H54 (cell line): ENCODE measurements at places on chromosomes 6 and 20.

- DNase-seq = no peak
Measured at GRCh38 chr6:148427333-148427732, 84.7 kb downstream of the SASH1 start.

GRCh38 chr6:624979-625378, 31.9 kb downstream of the HUS1B start:
- no peak for DNase-seq

DNA sequence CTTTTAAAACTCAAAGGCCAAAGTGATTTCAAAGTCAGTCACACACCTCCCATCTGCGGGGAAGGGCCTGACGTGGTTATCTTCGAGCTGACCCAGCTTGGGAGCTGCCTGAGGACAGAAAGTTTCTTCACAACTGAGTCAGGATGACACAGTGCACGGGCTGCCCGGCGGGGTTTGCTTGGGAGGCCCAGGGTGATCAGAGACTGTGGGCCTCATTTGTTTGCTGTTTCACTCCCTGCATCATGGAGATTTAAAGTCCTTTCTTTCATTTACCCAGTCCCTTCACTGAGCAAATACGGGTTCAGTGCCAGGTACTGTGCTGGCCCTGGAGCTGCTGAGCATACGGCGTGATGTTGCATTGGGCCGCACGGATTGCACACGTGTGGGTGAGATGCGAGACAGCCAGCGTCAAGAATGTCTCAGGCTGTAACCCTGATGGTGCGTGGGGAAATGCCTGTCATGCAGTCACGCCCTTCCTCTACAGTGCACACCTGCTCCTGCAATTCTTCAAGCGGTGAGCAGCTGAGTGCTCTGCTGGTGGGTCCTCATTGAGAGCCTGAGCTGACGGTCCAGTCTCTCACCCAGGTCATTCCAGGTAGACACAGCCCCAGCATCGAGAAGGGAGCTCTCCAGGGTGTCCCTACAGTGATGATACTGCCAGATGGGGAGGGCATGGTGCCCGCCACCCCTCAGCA, 82.7 kb upstream of the PMEPA1 start:
- DNase-seq = no peak

DNA sequence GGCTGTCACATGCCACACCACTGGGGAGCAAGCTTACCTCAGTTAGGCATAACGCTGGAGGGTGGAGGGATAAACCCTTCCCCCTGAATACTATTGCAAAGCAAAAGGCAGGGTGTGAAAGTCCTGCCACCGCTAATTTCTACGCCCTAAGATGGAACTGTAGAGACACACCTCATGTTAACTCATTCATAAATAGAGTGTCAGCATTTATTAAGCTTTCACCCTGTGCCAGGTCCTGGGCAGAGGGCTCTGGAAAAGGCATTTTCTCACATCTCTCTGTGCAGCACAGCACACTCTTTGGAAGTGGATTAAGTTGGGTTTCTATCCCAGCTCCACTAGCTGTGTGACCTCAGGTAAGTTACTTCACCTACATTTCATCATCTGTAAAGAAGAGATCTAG, 21.8 kb downstream of the TMEM14B start:
- no peak for DNase-seq

- no peak for DNase-seq
Measured at GRCh38 chr20:63328026-63328700, 33.0 kb downstream of the CHRNA4 start.

DNA sequence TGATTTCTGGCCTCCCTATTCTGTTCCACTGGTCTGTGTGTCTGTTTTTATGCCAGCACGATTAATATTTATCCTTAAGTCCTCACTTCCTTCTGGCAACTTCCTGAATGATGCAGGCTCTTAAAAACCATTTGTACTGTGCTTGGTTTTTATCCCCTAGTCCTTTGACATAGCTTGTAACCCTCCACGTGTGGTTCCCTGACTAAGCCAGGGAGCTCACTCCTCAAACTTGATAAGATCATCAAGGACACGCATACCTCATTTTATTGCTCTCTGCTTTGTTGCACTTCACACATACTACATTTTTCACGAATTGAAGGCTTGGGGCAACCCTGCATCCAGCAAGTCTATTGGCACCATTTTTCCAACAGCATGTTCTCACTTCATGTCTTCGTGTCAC, 166.4 kb upstream of the UST start:
- DNase-seq = no peak

GRCh38 chr6:118489990-118490389, 58.1 kb upstream of the PLN start:
- no peak for DNase-seq

DNA sequence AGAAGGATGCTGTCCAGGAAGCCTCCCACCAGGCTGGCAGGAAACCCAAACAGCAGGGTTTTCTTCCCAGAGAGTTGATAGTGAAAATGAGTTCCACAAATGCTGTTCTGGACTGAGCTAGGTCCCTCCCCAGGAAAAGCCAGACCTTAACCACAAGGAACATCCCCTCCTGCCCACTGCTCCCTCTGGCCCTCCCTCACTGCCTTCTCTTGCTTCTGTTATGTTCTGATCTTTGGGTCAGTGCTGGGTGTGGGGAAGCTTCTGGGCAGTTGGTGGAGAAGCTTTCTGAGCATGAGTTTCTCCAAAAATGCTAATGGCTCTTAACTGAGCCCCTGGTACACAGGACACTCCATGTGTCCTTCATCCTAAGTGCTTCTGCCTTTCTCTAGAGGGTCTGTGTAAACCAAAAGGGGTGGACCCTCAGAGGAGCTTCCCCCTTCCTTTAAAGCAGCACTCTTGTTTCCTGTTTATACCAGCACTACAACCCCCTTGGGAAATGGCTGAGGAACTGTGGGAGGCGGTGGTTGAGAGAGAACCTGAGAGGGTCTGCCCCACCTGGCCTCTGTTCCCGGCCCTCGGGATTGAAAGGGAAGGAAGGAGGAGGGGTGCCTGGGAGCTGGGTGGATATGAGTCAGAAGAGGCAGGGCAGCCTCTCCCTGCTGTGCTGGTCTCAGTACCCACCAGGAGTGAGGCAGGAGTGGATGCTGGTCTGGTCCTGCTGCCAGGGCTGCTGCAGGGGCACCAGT, 42.0 kb downstream of the CDS2 start:
- peak; percentile 77 for DNase-seq

DNA sequence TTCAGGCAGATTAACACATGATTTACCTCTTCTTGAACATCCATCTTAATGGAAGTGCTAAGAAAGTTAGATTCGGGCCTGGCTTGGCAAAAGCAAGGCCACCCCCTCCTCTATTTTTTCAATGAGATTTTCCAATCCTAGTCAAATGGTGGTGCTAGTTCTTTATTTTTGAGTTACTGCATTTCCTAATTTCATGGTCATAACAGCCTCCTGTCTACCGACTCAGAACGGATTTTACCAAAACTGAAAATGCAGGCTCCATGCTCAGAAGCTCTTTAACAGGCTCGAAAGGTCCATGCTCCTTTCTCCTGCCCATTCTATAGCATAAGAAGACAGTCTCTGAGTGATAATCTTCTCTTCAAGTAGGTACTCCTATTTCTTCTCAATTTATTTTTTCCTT, 117.2 kb upstream of the ESR1 start:
- DNase-seq = no peak

- DNase-seq = no peak
Measured at GRCh38 chr6:87070741-87071140, 24.2 kb downstream of the CGA start.

DNA sequence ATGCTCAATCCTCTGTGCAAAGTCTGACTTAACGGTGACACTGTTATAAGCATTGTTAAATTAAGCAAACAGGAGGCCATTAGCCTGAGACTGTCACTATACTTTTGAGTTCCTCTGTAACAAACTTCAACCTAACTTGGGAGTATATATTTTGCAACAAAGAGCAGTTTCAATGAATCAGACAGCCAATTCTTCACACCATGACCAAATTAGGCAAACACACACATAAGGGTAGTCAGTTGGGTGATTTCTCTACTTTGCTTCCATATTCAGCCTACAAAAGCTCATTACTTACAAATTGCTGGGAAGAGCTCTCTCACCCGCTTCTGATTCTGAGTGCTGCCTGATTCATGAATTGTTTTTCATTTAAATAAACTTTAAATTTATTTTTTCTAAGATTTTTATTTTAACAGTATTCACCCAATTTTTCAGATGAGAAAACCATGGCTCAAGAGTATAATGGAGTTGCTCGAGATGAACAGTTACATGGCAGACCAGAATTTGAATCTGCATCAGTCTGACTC, 60.5 kb downstream of the HACE1 start:
- DNase-seq = no peak
